ENCODE measurements at places on chromosomes 4 and X. TPM values are rescaled to one million over a fixed set of nuclear protein-coding genes. Genes with fewer than 3 reads are reported as not detected.

The FAM114A1 gene
- total RNA-seq: 53.3 TPM

The TMPRSS11B gene
- not detected for total RNA-seq

The OTUD6A gene
- total RNA-seq: not detected

The KANTR gene
- 5.7 TPM for total RNA-seq

The SPANXA1 gene
- not detected for total RNA-seq

The RIBC1 gene
- 0.33 TPM for total RNA-seq

The GDI1 gene
- total RNA-seq: 66.8 TPM

The GLRA3 gene
- not detected for total RNA-seq

The GYPE gene
- total RNA-seq: not detected

The TTC29 gene
- total RNA-seq: not detected

The CT45A5 gene
- not detected for total RNA-seq

DNA sequence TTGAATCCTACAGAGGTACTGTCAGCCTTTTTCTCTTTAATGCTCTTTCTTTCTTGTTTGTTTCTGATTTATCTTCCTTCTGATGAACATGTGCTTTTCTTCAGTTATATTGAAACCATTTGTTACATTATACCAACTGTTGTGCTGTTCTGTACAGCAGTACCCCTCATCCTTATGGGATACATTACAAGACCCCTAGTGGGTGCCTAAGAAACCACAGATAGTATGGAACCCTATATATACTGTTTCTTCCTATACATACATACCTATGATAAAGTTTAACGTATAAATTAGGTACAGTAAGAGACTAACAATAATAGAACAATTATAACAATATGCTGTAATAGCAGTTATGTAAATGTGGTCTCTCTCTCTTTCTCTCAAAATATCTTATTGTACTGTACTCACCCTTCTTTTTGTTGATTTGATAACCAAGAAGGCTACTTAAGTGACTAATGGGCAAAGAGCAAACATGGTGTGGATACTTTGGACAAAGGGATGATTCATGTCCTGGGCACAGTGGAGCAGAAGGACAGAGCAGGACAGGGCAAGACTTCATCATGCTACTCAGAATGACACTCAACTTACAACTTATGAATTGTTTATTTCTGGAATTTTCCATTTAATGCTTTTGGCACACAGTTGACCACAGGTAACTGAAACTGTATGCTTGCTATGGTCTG is 10.7 kb upstream of the YIPF7 start:
- no peaks in the 10 kb centered on the region for H3K36me3 ChIP-seq
- H3K27me3 ChIP-seq: no peaks in the 10 kb centered on the region
- H3K4me3 ChIP-seq: no peak overlapping the region
- H3K4me1 ChIP-seq: no peaks in the 10 kb centered on the region
- no peak overlapping the region for H3K27ac ChIP-seq
- no peak for DNase-seq

- no peak for DNase-seq
- H3K4me1 ChIP-seq: no peaks in the 10 kb centered on the region
- no peaks in the 10 kb centered on the region for H3K36me3 ChIP-seq
- H3K27me3 ChIP-seq: no peaks in the 10 kb centered on the region
- no peak overlapping the region for H3K27ac ChIP-seq
- no peak overlapping the region for H3K4me3 ChIP-seq
Observed at GRCh38 chrX:8663325-8663724, 68.6 kb downstream of the ANOS1 start.

GRCh38 chrX:108167211-108167872 is 75.8 kb downstream of the ATG4A start:
- H3K4me3 ChIP-seq: no peak overlapping the region
- no peaks in the 10 kb centered on the region for H3K27me3 ChIP-seq
- peak; percentile 2 for DNase-seq
- no peaks in the 10 kb centered on the region for H3K4me1 ChIP-seq
- no peak overlapping the region for H3K27ac ChIP-seq
- no peaks in the 10 kb centered on the region for H3K36me3 ChIP-seq

DNA sequence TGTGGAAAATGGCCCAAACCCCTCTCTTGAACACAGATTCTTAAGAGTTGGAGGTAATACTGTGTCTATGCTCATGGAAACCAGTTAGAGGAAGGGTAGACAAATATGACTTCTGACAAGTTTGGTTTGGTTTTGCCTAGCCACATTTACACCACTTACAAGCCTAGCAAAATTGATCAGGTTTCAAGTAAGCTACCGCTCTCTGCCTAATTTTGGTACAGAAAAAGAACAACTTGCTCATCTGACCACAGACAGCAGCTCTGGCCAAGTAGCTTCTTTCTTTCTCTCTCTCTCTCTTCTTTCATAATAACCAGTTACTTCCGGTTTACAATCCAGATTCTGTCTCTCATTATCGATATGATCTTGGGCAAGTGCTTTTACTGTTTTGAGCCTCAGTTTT is 260.0 kb downstream of the GLUD2 start:
- no peak for DNase-seq
- H3K36me3 ChIP-seq: no peaks in the 10 kb centered on the region
- no peak overlapping the region for H3K27ac ChIP-seq
- no peaks in the 10 kb centered on the region for H3K27me3 ChIP-seq

DNA sequence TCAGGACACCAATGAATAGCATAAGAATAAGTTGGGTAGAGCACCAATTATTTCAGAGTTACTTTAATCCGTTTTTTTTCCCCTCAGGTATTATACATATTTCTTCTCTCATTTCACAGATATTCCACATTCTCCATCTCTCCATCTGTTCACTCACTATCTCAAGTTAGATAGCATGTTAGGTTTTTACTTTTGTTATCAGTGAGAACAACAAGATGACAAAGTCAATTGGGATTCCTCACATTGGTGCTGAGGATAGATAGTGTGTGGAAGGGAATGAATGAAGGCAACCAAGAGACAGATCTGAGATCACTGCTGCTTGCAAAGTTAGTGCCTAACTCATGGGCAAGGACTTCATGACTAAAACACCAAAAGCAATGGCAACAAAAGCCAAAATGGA is 112.0 kb upstream of the ETNPPL start:
- no peak overlapping the region for H3K27ac ChIP-seq
- no peak for DNase-seq
- peaks cover 8% of the 10 kb centered on the region for H3K4me1 ChIP-seq
- H3K27me3 ChIP-seq: no peaks in the 10 kb centered on the region
- H3K36me3 ChIP-seq: no peaks in the 10 kb centered on the region
- H3K4me3 ChIP-seq: no peak overlapping the region

GRCh38 chr4:94306713-94307112 is 35.9 kb downstream of the HPGDS start:
- H3K36me3 ChIP-seq: no peaks in the 10 kb centered on the region
- H3K27me3 ChIP-seq: no peaks in the 10 kb centered on the region
- H3K4me1 ChIP-seq: peaks cover 36% of the 10 kb centered on the region
- no peak overlapping the region for H3K27ac ChIP-seq
- DNase-seq: no peak

GRCh38 chrX:117429501-117429900 is 687.1 kb downstream of the KLHL13 start:
- H3K27me3 ChIP-seq: no peaks in the 10 kb centered on the region
- no peaks in the 10 kb centered on the region for H3K36me3 ChIP-seq
- peak overlapping the region; percentile 19 for H3K27ac ChIP-seq
- H3K4me3 ChIP-seq: no peak overlapping the region
- H3K4me1 ChIP-seq: peaks cover 13% of the 10 kb centered on the region

- no peaks in the 10 kb centered on the region for H3K36me3 ChIP-seq
- H3K4me3 ChIP-seq: peak overlapping the region; percentile 52
- DNase-seq: peak; percentile 90
- no peaks in the 10 kb centered on the region for H3K27me3 ChIP-seq
Observed at GRCh38 chrX:57607295-57608187, 15.7 kb downstream of the ZXDB start.

GRCh38 chr4:151644622-151645021 is 116.2 kb downstream of the GATB start:
- no peaks in the 10 kb centered on the region for H3K4me1 ChIP-seq
- H3K27me3 ChIP-seq: no peaks in the 10 kb centered on the region
- H3K27ac ChIP-seq: no peak overlapping the region
- H3K36me3 ChIP-seq: no peaks in the 10 kb centered on the region
- peak; percentile 45 for DNase-seq

GRCh38 chr4:154399259-154399974 is 92.2 kb downstream of the DCHS2 start:
- H3K4me1 ChIP-seq: no peaks in the 10 kb centered on the region
- no peak overlapping the region for H3K4me3 ChIP-seq
- peak; percentile 29 for DNase-seq
- no peaks in the 10 kb centered on the region for H3K36me3 ChIP-seq
- H3K27ac ChIP-seq: no peak overlapping the region

DNA sequence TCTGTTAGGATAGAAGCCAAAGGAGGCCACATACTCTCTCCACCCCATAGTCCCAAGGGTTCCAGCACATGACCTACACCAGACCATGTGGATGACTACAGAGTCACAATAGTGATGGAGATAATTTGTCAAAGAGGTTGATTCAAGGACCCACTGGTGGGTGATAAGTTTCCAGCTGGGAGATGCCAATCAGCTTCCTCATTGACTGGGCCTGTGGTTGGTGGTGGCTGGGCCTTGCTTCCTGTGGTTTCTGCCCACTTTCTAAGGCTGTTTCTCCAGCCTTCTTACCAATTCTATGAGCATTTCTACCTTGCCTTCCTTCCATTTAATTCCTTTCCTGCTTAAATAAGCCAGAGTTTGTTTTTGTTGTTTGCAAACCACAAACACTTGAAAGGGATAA is 95.5 kb upstream of the CPEB2 start:
- H3K4me1 ChIP-seq: no peaks in the 10 kb centered on the region
- H3K27me3 ChIP-seq: no peaks in the 10 kb centered on the region
- H3K36me3 ChIP-seq: no peaks in the 10 kb centered on the region
- H3K27ac ChIP-seq: no peak overlapping the region
- no peak for DNase-seq
- no peak overlapping the region for H3K4me3 ChIP-seq

DNA sequence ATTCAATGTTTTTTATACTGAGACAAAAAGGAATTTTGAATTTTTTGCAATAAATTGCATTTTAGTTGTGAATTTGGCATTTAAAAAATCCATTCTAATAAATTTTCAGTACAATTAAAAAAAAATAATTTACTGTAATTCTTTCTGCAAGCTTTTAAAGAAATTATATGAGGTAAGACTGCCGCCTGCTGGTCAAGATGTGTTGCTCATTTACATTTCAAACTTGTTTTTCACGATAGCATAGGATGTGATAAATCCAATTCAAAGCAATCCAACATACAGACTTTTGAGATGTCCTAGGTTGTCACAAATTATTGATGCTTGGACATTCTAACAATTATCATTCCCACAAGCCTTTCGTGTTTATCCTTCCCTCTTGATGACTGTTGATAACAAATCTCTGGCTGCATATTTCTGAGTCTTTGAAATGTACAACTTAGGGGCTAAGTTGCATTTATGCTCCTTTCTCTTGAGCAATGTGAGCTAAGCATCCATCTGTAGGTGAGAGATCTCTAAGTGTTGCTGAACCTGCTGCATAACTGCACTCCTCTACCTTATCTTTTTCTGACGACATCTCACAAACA is 21.7 kb upstream of the MFAP3L start:
- no peak overlapping the region for H3K4me3 ChIP-seq
- H3K4me1 ChIP-seq: no peaks in the 10 kb centered on the region
- no peaks in the 10 kb centered on the region for H3K36me3 ChIP-seq

GRCh38 chr4:93751411-93751810 is 77.1 kb upstream of the ATOH1 start:
- H3K27ac ChIP-seq: no peak overlapping the region
- H3K4me3 ChIP-seq: no peak overlapping the region
- DNase-seq: no peak
- no peaks in the 10 kb centered on the region for H3K4me1 ChIP-seq

- DNase-seq: no peak
- no peaks in the 10 kb centered on the region for H3K27me3 ChIP-seq
- no peaks in the 10 kb centered on the region for H3K36me3 ChIP-seq
- H3K4me1 ChIP-seq: no peaks in the 10 kb centered on the region
- H3K4me3 ChIP-seq: no peak overlapping the region
Observed at GRCh38 chr4:96312046-96312685, 472.3 kb downstream of the PDHA2 start.

- H3K4me3 ChIP-seq: no peak overlapping the region
- no peaks in the 10 kb centered on the region for H3K4me1 ChIP-seq
- no peaks in the 10 kb centered on the region for H3K36me3 ChIP-seq
- no peaks in the 10 kb centered on the region for H3K27me3 ChIP-seq
- DNase-seq: peak; percentile 34
Observed at GRCh38 chrX:143648705-143649104, 12.8 kb upstream of the SLITRK4 start.

- H3K36me3 ChIP-seq: no peaks in the 10 kb centered on the region
- no peaks in the 10 kb centered on the region for H3K27me3 ChIP-seq
- DNase-seq: no peak
- H3K27ac ChIP-seq: no peak overlapping the region
- H3K4me1 ChIP-seq: no peaks in the 10 kb centered on the region
Observed at GRCh38 chrX:45024501-45024900, 151.5 kb downstream of the KDM6A start.

GRCh38 chrX:33138677-33139249 is 72.6 kb downstream of the DMD start:
- no peaks in the 10 kb centered on the region for H3K4me1 ChIP-seq
- H3K4me3 ChIP-seq: no peak overlapping the region
- H3K36me3 ChIP-seq: no peaks in the 10 kb centered on the region
- no peak overlapping the region for H3K27ac ChIP-seq
- no peaks in the 10 kb centered on the region for H3K27me3 ChIP-seq
- DNase-seq: no peak

Measured in SJCRH30 (cell line).